Right cardiac atrium (tissue), 5 donors: ENCODE measurements at places on chromosomes 11 and 22. TPM values are rescaled to one million over a fixed set of nuclear protein-coding genes. Genes with fewer than 3 reads are reported as not detected.

Gene RAG2
- total RNA-seq, result not detected

DNA sequence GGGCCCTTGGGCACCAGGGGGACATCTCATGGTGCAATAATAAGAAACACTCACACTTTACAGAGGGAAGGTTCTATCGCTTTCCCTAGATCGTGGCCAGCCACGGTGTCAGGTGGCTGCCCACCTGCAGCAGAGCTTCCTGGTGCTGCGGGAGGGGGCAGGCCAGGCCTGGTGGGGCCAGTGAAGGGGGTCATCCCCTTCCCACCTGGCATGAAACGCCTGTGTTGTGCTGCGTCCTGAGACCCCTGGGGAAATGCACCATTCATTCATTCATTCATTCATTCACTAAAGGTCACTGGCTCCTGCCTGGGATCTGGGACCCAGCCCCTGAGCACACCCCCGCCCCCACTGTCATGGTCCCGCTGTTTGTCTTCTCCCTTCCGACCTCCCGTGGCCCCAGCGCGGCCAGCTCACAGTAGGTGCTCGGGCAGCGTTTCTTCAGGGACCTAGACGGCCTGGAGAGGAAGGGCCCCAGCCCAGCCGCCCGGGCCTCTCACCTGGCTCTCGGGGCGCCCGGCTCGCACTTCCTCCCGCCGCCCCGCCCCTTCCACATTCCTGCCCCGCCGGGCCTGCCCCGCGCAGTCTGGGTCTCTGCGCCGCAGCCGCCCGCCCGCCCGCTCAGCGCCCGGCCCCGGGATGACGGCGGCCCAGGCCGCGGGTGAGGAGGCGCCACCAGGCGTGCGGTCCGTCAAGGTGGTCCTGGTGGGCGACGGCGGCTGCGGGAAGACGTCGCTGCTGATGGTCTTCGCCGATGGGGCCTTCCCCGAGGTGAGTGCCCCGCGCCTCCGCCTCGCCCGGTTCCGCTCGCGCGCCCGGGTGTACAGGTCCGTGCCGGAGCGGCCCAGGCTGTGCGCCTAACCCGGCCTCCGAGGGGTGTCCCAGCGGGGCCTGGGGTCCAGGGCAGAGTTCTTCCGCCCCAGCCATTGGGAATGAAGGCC is at the start of gene RHOD:
TSS of gene RHOD (plus strand) at position 581 of the 938 bp plus-strand sequence. CDS start at position 637, 56 bp downstream.
- DNase-seq, result peak; percentile 75

Gene KCNK4
- not detected for total RNA-seq

GRCh38 chr11:2426826-2427521 is 17.3 kb downstream of the TRPM5 start:
- peak; percentile 29 for DNase-seq

GRCh38 chr11:7485186-7486097 is at the start of gene OLFML1:
Gene OLFML1 (plus strand): TSS chr11:7485506. CDS start chr11:7485876, 370 bp downstream.
- DNase-seq, result no peak

DNA sequence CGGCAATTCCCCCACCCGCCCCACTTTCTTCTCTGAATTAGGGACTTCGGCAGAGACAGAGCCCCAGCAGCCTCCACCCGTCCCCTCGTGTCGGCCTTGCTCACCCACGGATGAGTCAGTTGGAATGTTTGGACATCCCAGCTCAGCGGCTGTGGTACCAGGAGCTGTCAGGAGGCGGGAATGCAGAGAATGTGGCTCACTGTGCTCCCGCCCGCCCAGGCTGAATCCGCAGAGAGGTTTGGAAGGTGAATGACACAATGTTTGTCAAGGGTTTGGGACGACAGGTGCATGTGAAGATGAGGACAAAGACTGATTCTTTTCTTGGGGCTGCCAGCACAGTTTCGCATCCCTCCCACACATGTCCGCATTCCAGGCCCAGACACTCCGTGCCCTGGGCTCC is 39.6 kb downstream of the LIF start:
- peak; percentile 44 for DNase-seq

DNA sequence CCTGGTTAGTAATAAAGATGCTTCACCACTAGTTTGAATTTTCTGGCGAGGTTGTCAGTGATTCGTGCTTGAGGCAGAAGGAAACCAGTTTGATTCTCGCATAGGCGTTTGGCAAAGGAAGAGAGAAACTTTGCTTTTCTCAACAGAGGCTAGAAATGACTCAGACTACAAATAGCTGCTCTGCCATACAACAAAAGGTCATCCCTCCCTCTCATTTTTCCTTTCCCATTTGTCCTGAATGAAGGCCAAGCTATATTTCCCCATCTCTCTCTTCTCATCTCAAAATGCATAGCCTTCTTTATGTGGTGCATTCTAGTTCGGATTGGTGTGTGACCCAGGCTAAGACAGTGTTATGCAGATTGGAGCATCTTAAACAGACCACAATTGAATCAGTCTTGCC is 741.4 kb downstream of the NTM start:
- no peak for DNase-seq

DNA sequence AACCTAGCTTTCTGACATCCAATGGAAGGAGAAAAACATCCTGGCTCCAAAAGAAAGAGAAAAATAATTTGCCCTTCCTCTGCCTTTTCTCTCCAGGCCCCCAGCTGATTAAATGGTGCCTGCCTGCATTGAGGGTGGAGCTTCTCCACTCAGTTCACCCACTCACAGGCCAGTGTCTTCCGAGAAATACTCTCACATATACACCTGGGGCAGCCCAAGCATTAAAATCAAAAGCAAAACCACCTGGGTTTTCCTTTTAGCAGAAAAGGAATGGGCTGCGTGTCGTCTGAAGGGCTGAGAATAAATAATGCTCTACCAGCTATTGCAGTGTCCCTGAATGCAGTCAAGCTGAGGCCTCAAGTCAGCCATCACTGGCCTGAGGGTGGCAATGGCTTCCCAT is 1143.8 kb upstream of the TENM4 start:
- no peak for DNase-seq

Gene NDUFC2
- 266 TPM for total RNA-seq

GRCh38 chr22:41094041-41094593 is 1.7 kb downstream of the EP300 start:
- no peak for DNase-seq

GRCh38 chr22:30742291-30743256 is 47.9 kb downstream of the OSBP2 start:
- no peak for DNase-seq

- DNase-seq, result no peak
Observed at GRCh38 chr11:12264361-12264760, 113.0 kb upstream of the PARVA start.

GRCh38 chr22:46936378-46936903 is 174.0 kb downstream of the TBC1D22A start:
- no peak for DNase-seq

GRCh38 chr22:45210991-45211390 is 29.7 kb downstream of the KIAA0930 start:
- DNase-seq, result no peak

DNA sequence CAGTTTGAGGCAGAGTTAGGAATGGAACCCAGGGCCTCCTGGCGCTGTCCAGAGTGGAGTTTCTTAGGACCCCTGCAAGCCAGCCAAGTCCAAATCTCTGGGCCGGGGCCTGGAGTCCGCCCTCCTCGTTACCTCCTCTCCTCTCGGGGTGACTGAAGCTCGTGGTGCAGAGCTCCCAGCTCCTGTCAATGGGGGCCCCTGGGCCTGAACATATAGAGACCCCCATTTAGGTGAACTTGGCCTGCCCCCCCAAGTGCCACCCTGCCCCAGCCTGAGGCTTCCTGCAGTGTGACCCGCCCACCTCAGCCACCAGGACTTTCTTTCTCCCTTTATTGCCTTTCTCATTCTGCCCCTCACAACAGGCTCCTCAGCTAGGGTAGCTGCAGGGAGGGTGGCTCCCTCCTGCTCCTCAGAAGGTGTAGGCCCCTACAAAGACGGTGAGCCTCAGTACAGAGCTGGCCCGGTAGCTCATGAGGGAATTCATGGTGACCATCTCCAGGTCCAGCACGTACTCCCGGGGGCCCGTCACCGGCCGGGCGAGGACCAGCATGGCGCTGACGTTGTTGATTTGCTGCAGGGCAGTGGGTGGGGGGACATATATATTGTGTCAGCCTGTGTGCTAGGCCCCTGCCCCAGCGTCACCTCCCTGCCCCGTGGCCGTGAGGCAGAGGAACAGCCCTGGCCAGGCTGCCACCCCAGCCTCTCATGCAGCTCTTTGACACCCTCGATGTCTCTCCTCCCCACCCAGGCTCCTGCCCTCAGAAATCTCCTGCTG is 5.9 kb downstream of the EFEMP2 start:
- peak; percentile 60 for DNase-seq

DNA sequence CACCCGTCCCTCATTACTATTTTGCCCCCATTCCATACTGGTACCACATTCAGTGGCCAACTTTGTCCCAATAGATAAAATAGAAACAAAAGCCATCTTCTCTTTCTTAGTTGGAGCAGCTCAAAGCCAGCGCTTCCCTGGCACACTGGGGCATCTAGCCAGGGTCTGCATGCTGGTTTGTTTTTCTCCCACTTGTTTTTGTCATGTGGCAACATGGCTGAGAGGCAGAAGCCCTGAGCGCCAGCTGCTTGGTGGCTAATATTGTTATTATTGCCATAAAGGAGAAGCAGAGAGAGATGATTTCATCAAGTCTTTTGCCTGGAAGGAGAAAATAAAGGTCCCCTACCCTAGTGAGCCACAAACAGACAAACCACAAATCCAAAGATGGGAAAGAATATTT is 48.4 kb upstream of the CRTAM start:
- DNase-seq, result no peak

DNA sequence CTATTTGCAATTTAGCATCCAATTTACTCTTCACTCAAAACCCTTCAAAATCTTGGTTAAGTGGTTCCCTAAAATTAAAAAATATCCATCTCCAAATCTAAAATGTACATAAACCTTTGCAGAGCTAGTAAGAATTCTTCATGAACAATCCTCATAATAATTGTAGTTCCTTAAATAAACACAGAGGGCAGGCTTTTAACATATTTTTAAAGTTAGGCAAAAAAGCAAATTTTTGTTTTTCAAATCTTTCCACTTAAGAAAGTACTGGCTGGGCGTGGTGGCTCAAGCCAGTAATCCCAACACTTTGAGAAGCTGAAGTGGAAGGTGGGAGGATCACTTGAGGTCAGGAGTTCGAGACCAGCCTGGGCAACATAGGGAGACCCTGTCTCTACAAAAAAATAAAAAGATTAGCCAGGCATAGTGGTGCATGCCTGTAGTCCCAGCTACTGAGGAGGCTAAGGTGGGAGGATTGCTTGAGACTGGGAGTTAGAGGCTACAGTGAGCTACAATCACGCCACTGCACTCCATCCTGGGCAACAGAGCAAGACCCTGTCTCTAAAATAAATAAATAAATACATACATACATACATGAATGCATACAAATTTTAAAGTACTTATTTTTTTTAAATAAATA is 25.1 kb upstream of the PLAAT3 start:
- no peak for DNase-seq

GRCh38 chr11:2475136-2475918 is 30.5 kb downstream of the KCNQ1 start:
- no peak for DNase-seq

Gene WNT11
- 2.5 TPM for total RNA-seq

Gene LRRC74B
- total RNA-seq, result not detected

- no peak for DNase-seq
Observed at GRCh38 chr22:22168190-22168940, 76.2 kb upstream of the VPREB1 start.

DNA sequence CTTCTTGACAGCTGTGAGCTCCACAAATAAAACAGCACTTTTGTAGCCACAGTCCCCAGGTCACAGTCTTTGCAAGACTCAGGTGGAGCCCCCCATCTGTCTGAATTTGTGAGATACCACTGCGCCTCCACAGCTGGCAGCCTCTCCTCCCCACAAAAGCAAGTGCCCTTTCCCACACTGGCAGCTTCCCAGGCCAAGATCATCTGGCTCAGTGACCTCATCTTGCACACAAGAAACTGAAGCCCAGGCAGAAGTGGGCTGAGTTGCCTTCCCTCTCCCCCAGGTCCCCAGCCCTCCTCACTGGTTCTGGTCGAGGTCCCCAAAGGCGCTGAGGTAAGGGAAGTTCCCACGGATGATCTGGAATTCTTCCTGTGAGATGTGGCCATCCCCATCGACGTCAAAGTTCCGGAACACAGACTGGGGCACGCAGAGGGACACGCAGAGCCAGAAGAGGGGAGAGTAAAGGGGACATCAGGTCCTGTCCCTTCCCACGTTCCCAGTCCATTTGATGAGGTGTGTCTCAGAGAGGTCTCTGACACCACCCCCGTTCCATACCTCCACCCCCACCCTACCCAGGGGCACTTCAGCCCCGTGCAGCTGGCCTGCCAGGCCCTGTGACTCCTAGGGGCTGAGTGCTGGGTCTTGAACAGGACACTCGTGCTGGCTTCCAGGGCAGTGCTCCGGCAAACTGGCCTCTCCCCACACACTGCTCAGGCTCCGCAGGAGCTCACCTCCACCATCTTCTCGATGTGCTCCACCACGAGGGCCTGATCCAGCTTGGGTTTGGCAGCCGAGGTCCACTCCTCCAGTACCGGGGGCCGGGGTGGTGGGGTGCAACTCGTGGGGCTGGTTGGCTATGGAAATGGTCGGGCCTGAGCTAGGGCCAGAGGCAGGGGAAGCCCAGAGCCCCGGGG is 8.9 kb downstream of the RASGRP2 start:
- peak; percentile 23 for DNase-seq

GRCh38 chr11:44177905-44178304 is 82.4 kb downstream of the EXT2 start:
- DNase-seq, result no peak

- no peak for DNase-seq
Observed at GRCh38 chr11:1631066-1631568, 1.5 kb downstream of the KRTAP5-5 start.

- DNase-seq, result peak; percentile 88
Observed at GRCh38 chr11:46361283-46362155, 14.3 kb downstream of the DGKZ start.

- DNase-seq, result no peak
Observed at GRCh38 chr22:22818861-22819855, 68.5 kb upstream of the IGLL5 start.

Gene UCP3
- total RNA-seq, result 1.6 TPM

- no peak for DNase-seq
Observed at GRCh38 chr11:64141081-64141783, 24.7 kb downstream of the MACROD1 start.

DNA sequence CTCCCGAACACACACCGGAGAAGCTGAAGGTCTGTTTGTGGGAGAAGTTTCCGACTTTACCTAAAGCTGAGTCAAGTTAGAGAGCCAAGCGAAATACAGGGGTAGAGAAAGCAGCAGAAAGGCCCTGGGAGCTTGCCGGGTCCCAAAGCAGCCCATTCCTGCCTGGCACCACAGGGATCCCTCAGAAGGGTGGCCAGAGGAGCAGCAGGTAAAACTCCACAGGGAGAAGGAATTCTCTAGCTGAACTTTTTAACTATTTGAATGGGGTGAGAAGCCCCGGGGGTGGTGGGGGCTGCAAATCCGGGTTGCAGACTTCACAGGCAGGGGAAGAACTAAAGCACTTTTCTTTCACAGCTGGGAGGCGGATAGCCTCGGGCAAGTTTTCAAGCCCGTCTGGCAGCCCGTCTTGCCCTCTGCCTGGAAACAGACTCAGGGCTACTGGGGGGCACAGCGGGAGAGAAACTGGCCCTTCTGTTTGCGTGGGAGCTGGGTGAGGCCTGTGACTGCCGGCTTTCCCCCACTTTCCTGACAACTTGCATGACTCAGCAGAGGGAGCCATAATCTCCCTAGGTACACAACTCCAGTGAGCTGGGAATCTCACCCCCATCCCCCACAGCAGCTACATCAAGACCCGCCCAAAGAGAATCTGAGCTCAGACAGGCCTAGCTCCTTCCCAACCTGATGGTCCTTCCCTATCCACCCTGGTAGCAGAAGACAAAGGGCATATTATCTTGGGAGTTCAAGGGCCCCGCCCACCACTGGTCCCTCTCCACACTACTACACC is 311.0 kb downstream of the SBF2 start:
- no peak for DNase-seq
